ENCODE measurements at places on chromosomes 12 and 14. TPM values are rescaled to one million over a fixed set of nuclear protein-coding genes. Genes with fewer than 3 reads are reported as not detected.

GRCh38 chr12:6691473-6691872 is 2.3 kb upstream of the ZNF384 start:
- no peak for DNase-seq

- no peak for DNase-seq
Observed at GRCh38 chr14:75333606-75334548, 55.2 kb downstream of the FOS start.

DNA sequence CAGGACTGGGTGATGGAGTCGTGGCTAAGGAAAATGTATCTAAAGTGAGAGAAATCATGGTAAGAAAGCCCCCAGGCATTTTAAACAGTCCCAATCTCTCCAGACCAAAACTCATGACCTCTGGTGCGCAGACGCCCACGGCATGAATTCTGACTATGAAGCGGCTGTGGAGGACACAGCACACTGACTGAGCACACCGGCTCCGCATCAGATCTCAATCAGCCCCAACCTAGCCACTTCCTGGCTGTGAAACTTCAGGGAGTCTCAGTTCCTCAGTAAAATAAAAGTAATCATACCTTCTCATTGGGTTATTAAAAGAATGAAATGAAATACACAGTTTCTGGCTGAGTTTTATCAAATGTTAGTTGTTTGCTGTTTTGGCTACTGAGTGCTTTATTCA is 38.7 kb downstream of the SETD3 start:
- no peak for DNase-seq

DNA sequence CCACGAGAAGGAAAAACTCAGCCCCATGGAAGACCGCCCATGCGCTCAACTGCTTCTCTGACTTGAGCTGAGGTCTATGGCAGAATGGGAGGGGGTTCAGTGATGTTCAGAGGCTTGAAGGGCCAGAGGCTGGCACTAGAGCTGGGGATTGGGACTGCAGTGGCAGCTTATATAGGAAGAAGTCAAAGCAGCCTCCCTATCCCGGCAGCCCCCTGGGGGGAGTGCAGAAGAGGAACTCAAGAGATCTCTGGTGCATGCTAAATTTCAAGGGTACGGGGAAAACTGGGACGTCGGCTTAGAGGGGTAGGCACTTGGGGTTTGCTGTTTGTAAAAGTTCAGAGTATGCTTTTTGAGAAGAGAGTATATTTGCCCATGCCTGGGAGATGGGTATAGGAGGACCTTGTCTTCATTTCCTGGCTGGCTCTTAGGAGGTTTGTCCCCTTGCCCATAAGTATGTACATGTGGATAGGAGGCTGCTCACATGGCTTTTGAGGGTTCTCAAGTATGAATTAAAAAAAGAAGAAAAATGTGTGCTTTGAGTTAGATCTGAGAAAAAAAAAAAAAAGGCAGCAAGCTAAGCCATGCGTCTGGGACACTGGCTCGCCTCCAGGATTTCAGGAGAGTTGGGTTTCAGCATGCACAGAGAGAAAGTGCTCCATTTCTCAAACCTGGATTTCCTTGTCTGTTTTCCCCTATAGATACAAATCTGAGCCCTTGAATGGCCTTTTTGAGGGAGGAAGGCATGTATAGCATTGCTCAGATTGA is 3.2 kb upstream of the MEG3 start:
- no peak for DNase-seq

GRCh38 chr12:3630111-3630510 is 122.8 kb downstream of the CRACR2A start:
- DNase-seq = no peak

DNA sequence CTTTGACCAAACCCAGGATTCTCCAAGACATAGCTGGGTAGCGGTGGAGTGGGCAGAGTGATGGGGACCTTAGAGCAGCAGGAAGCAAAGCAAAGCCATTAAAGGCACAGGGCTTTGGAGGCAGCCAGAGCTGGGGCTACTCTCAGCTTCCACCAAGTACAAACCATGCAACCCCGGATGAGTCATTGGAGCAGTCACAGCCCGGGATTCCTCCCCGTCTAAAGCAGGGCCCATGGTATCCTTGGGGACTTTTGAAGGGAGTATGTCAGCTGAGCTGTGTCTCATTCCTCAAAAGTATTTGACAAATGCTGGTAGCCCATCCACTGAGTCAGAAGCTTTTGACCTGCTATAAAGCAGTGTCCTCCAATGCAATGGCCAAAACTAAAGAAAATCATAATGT is 9.7 kb upstream of the IFI27 start:
- DNase-seq = no peak

DNA sequence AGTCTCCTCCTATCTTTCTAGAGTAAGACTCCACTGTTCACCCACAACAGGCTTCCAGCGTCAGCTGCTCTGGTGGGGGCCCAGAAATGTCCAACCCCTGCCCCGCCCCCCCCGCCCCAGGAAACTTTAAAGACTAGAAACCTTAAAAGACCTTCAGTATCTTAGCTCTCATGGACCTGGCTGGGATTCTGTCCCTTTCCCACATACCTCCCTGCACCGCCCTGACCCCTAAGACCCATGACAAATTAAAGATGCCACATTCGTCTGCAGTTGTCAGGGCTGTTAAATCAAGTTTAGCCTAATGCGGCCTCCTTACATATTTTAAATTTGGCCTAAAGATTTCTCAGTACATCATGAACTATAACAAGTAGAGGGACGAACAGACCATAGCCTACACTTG is 10.0 kb upstream of the SERPINA10 start:
- DNase-seq = no peak

- no peak for DNase-seq
Observed at GRCh38 chr14:35875296-35875695, 49.2 kb downstream of the BRMS1L start.

DNA sequence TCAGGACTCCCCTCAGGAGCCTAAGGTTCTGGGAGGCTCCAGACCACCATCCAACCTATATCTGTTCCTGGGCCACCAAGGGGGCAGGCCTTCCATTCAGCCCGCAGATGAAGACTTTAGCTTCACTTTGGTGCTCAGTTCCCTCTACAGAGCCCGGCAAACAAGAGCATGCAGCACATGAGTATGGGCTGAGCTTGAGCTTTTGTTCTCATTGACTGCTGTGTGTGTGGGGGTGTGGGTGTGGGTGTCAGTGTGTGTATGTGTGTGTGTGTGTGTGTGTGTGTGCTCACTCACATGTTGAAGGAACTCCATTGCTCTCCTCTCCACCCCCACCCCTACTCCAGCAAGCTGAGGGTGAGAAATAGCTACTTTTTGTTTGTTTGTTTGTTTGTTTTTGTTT is 219.1 kb downstream of the ZFP36L1 start:
- no peak for DNase-seq

DNA sequence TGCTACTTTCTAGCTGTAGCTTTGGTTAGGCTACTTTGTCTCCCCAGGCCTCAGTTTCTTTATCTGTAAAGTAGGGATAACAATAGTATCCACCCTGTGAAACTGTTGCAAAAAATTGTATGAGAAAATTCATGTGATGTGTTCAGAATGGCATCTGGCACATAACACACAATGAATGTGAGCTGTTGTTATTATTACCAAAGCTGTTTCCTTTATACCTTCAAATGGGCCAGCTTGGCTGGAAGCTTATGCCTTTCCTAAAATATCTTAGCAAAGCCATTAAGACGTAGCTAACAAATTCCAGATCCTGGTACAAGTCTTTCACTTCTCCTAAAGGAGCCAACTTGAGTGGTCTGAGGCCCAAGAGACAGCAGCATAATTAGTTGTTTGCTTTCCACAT is 25.2 kb upstream of the MANSC4 start:
- no peak for DNase-seq

- no peak for DNase-seq
Observed at GRCh38 chr14:99190696-99191394, 81.2 kb downstream of the BCL11B start.

DNA sequence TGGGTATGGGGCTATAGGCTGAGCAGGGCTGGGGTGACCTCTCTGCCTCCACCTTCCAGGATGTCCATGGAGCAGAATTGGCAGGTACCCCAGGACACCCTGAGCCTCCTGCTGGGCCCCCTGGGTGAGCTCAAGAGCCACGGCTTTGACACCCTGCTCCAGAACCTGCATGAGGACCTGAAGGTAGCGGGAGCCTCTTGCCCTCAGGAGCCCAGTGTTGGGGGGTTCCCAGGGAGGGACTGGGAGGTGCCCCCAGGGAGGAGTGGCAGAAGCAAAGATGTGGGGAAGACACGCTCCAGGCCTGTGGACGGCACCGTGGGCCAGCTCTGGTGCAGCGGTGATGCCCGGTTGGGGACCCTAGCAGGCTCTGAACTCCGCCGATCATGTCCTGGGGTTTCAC is 8.3 kb downstream of the TNFAIP2 start:
- no peak for DNase-seq

GRCh38 chr12:57902478-57902969 is 38.8 kb upstream of the ATP23 start:
- DNase-seq = no peak

GRCh38 chr14:31038521-31039166 is 12.5 kb upstream of the STRN3 start:
- DNase-seq = peak; percentile 89

DNA sequence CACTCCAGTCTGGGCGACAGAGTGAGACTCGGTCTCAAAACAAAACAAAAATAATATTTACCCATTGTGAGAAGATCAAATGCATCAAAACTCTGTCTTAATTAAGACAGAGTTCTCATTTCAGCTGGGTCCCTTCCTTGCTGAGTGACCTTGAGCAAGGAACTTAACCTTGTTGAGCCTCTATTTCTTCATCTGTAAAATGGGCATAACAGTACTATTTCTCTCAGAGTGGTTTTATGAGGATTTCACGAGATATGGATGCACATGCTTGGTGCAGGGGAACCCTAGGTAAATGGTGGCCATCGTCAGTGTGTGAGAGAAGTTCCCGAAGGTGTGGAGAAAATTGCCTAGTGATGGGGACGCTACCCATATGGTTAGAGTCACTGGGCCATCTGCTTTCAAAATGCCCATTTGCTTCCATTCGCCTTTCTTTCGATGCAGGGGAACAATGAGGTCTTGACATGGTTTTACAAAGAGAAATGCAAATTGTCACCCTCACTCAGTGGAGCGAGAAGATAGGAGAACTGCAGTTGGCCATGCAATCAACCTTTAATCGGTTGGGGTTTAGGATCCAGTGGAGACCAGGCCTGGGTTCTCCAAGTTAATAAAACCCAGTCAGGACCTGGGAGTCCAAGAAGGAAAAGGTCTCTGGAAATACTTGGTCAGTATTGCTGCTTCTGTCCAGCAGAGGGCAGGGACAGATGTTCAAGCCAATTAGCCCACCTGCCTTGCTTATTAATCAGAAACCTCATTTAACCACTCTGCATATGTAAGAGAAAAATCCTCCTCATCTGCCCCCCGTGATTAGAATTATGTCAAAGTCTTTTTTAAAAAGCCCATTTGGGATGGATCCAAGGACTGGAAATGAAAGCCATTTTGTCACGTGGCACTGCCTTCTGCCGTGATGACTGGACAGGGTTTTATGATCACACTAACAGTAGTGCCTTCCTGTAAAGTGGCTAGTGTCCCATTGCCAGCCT is 37.2 kb downstream of the CFAP251 start:
- DNase-seq = peak; percentile 24

GRCh38 chr14:58782011-58782410 is 144.2 kb downstream of the DACT1 start:
- no peak for DNase-seq

DNA sequence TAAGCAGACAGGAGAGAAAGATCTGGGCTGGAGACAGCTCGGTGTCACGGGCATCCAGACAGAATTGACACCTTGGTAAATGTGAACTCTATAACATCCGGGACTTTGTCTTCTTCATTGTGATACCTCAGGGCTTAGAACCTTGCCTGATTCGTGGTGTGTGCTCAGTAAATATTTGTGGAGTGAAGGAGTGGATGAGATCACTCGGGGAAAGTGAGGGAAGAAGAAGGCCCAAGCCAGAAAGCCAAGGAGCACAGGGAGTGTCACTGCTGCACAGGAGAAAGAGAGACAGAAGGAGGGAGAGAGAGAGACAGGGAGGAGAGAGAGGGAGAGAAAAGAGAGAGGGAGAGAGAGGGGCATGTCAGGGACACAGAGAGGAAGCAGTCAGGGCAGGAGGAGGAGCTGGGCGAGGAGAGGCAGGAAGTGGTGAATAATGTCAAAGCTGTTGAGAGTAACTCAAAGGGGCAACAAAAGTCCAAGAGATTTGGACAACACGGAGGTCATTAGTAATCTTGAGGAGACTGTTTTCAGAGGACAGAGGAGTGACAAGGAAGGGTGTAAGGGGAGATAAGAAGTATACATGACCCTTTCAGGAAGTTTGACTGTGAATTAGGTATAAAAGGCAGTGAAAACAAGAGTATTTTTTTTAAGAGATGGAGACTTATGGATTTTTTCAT is 141.6 kb upstream of the MAX start:
- no peak for DNase-seq

- DNase-seq = no peak
Observed at GRCh38 chr14:100532154-100532861, 54.9 kb downstream of the BEGAIN start.

GRCh38 chr12:76588881-76589565 is 29.5 kb upstream of the OSBPL8 start:
- no peak for DNase-seq

DNA sequence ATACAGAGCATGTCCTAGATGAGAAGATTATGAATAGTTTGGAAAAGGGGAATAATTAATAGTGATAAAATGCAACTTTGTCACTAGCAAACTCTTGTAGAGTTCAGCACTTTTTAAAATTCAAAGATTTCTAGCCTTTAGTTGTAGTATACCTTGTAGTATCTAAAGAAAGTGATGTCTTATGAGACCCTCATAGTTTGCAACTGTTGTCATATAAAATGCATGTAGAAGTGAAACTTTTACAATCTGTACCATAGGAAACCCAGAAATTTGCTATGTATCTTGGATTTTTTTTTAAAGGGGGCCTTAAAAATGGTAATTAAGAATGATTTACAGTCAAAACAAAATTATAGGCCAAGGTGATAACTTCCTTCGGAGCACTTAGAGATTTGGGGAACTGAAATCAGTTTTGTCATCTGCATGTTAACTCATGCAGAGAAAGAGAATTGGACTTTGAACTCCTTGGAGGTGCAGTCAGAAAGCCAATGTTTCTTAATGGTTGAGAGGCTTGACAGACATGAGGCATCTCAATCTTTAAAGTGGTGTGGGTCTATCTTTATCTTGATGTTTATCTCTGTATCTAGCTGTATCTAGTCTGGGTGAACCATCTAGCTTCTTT is 1.3 kb downstream of the LRRK2 start:
- no peak for DNase-seq

- DNase-seq = no peak
Observed at GRCh38 chr12:49017891-49018260, 700 bp downstream of the PRKAG1 start.

- peak; percentile 8 for DNase-seq
Observed at GRCh38 chr12:121494093-121494787, 86.6 kb downstream of the KDM2B start.

GRCh38 chr12:79547044-79547734 is 143.6 kb downstream of the PAWR start:
- peak; percentile 78 for DNase-seq

- DNase-seq = peak; percentile 73
Observed at GRCh38 chr14:76918782-76919394, 92.7 kb downstream of the LRRC74A start.

TEDC1 gene
- 40.4 TPM for total RNA-seq

IKZF4 gene
- total RNA-seq = 8.5 TPM

KLHL33 gene
- total RNA-seq = 0.05 TPM

UNC79 gene
- total RNA-seq = 0.10 TPM

SLC8B1 gene
- 30.9 TPM for total RNA-seq

Measured in HCT116 (cell line).